NCI-H345 (cell line): ENCODE measurements at places on chromosomes 3 and 15.
A peak's percentile ranks its signal among the peaks of the same experiment; 100 is the strongest.

GRCh38 chr3:160697637-160698380 lies 20.8 kb downstream of the ARL14 start:
- DNase-seq = no peak

DNA sequence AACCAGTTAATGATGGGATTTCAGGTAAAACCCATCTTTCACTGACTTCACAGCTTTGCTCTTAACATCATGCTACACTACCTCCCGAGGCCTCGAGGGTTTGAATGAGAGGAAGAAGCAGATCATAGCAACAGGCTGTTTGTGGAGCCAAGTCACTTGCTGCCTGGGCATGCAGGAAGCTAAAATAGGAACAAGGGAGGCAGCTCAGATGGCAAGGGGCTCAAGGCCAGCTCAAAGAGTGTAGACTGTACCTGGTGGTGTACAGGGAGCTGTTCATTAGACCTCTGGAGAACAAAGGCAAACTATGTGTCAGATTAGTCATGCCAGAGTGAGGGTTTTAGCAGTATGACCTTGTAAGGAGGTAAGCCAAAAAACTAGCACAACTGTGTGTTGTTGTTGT lies 28.8 kb downstream of the ARRDC4 start:
- DNase-seq = no peak

- DNase-seq = no peak
These were observed 13.3 kb downstream of the RAB27A start for GRCh38 chr15:55276324-55276723.

DNA sequence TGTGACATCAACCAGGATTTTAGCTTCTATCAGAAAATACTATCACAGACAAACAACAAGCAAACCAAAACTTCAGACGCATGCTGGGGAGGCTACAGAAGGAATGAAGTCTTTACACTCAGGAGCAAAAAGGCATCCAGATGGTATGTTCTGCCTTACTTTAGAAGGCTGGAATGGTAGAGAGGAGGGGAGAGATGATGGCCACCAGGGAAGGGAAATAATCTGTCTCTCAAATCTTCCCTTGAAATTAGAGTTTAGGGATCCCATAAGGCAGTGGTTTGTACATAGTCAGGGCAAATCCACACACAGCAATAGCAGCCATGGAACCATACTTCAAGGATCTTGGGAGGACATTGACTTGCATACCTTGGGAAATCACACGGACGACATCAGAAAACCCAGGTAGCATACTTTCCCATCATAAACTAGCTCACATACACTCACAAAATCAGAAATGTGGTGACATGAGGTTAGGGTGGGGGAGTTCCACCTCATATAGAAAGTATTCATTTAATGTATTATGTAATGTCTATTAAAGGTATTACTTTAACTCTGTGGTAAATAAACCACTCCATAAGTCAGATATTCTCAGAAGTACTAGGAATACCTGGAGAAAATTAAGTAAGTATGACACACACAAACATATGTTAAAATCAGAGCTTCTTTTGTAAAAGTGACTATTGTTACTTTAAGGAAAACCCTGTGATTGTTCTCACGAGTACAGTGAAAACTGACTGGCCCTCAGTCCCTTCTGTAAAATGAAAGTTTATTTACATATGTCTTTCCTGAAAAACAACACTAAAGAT lies 9.4 kb downstream of the BTLA start:
- DNase-seq = no peak

- DNase-seq = peak; percentile 24
These were observed 13.6 kb downstream of the MRPS25 start for GRCh38 chr3:15051531-15051930.

- DNase-seq = no peak
These were observed 290.5 kb downstream of the RPLP1 start for GRCh38 chr15:69743091-69743490.

DNA sequence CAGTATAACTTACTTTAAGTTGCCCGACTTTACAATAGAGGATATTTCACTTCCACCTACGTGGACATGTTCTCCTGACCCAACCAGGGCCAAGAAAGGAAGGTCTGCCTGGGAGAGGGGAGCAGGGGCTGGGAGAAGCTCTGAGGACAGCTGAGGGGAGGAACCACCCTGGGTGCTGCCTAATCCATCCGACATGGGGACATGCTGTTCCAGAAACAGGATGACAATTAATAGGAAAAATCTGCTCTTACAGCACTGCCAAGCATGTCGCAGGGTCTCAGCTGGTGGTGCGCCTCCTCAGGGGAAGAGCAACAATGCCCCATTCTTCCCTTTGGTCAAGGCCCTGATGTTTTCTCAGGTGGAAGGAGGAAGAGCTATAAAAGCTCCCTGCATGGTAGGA lies 132.3 kb downstream of the NTRK3 start:
- no peak for DNase-seq

- DNase-seq = no peak
These were observed 513.9 kb upstream of the NR2F2 start for GRCh38 chr15:95816591-95816990.

GRCh38 chr15:75425966-75426500 lies 25.5 kb downstream of the SIN3A start:
- no peak for DNase-seq

DNA sequence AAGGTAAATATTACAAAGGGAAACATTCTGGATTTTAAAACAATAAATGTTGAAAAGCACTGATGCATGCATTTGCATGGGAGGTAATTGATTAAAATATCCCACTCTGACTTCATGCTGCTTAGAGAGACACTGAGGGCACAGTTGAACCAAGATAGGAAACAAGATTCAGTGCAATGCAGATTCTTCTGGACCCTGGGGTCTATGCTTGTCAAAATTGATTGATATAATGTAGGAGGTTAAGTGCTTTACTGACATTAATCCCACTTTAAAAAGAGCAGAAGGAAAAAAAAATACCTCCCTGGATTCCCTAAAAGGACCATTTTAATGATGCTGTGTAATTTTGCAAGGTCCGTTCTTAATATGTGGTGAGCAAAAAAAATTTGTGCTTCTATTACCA lies 454.2 kb downstream of the GABRB3 start:
- DNase-seq = no peak

GRCh38 chr3:122745369-122746021 lies 48.1 kb downstream of the HSPBAP1 start:
- DNase-seq = no peak

DNA sequence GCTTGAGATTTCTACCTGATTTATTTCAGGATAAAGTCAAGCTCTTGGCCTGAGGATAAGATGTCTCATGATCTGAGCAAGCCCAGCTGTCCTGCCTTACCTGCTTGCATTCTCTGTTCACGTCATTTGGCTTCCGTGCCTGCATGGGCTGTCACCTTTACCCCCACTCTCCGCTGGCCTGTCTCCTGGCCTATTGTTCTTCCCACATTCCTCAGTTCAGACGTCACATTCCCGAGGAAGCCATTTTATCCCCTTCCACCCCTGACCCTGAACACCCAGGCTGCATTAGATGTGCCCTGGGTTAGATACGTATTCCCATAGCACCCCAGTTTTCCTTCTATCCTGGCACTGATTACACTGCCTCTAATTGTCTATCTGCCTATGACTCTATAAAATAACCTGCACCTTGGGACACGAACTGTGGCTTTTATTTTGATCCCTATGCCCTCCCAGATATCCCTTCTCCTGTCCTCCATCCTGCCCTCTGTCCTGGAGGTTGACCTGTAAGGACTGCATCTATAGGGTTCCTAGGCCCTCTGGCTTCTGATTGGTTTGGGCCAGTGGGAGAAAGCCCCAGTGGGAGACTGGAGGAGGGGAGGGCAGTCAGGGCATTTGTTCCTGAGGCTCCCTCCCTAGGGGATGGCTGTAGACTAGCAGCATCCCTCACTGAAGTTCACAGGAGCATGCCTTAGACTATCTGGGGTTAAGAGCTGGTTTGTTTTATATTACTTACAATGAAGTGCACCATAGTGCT lies 19.2 kb upstream of the UBE2Q2 start:
- DNase-seq = no peak

DNA sequence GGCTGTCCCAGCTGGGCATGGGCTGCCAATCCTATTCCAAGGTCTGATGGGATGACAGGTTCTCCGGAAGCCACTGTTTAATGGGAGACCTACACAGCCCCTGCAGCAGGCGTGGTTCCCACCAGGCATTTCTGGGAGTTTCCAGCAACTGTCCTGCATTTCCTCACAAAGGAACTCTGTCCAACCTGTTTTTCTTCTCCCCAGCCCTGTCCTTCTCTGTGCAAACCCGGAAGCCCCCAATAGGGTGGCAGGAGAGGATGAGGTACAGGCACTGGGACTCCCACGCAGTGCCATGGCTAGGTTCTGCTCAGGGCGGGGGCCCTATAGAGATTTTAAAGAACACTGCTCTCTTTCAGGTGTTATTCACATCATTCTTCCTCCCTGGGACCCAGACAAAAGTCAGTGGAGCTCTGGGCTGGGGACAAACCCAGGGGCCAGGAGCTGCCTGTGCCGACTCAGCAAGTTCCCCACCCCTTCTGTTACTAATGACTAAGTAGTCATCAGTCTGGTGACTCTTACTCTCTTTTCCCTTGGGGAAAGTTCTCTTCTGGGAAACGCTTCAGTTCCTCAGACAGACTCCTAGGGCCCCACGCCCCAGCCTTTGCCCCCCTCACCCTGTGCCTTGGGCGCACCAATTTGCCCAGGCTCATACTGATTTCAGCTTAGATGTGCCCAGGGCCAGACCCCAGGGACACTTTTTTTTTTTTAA lies 97.7 kb downstream of the CD47 start:
- DNase-seq = no peak

DNA sequence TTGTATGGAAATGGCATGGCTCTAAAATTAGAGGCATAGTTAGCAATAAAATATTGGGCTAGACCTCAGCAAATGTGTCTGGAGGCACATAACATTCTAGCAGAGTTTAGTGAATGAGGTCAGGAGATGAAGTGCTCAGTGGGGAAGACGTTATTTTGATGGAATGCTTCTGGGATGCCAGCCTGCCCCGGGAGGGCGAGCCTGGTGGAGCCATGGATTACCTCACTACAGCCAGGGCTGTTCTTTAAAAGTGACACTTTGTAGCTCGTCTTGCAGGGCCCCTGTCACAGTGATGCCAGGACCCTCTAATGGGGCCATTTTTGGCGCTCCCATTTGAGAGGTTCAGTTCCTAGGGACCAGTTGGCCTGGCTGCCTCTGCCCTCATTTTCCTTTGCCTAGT lies 48.5 kb downstream of the PXYLP1 start:
- no peak for DNase-seq

GRCh38 chr3:133293397-133294110 lies 106.3 kb upstream of the BFSP2 start:
- DNase-seq = no peak

- DNase-seq = no peak
These were observed at the start of gene WDR72 for GRCh38 chr15:53759411-53759931. TSS of gene WDR72 (minus strand) at chr15:53759663. CDS start at chr15:53733149, 26,514 bp downstream.

- no peak for DNase-seq
These were observed 244.7 kb upstream of the NR2E3 start for GRCh38 chr15:71565631-71566160.

DNA sequence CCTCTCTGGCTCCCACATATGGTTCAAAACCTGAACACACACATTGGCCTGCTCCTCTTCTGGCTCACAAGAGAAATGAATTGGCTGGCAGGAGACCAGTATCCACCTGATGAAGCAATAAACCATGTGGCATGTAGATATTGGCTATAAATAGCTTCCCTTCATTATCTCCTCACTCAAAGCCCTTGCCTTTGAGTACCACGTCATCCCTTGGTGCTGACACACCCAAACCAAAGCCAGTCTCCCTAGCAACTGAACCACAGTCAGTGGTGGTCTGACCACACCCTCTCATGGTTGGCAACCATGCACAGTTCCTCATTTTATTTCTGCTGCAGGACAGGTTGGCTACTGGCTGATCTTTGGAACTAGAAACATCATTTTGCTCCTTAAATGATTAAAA lies 98.8 kb downstream of the ZNF621 start:
- DNase-seq = no peak

DNA sequence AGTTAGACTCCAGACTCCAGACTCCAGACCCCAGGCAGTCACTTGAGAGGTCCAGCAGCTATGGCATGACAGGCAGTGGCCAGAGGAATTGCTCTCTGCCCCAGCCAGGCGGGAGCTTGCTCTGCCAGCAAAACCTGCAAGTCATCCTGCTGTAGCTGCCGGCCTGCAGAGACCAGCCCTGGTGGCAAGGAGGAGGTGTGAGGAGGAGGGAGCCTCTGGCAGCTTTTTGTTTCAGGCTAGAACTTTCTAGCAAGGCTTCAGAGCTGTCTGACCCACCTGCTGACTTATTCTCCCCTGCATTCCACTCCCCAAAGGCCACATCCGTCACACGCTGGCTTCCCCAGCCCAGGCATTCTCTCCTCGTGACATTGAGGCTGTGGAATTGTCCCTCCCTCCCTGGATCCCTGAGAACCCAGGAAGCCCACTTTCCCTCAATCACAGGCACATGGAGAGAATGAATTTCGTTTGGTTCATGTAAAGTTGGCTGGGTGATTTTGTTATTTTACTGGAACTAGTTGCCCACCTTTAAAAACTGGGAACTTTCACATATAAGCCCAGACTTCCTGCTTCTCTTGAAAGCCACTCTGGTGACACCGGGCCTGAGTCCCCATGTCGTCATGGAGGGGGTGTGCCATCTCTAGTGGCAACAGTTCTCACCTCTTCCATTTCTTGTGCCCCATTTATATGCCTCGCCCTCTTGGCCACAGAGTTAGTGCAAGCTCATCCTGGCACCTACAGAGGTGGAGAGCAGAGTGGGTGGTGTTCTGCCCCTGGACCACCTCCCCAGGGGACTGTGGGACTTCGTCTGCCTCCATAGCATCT lies 82.7 kb downstream of the ABHD5 start:
- DNase-seq = no peak

- no peak for DNase-seq
These were observed 30.0 kb downstream of the SNX33 start for GRCh38 chr15:75677465-75678323.

DNA sequence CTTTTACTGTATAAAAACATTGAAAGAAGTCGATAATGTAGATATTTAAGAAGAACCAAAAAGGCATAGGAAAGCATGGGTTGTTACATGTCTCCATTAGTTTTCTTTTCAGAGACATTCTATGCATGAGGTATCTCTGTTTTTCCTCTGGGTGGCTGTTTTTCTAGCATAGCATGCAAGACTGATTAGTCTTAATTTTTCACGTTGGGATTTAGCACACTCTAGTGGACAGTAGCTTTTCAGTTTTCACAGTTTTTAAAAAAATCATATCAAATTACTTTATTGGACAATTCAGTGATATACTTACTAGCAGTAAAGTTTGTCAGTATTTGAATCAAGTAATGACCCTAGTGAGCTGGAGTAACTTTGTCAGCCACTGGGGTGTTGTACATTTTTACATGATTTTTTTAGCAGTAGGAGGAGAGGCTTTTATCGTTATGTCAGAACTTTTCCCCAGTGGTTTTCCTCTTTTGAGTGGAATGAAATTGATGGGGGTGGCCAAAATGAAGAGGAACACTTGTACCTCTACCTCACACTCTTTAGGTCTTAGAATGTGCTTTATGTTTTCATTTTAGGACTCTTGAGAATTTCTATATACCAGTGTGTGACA lies 57.2 kb downstream of the SEC22A start:
- no peak for DNase-seq

- no peak for DNase-seq
These were observed 44.0 kb downstream of the EIF4E3 start for GRCh38 chr3:71681224-71681668.

- DNase-seq = no peak
These were observed 126.4 kb upstream of the FAM3D start for GRCh38 chr3:58792921-58793451.

- no peak for DNase-seq
These were observed 95.0 kb downstream of the ATG7 start for GRCh38 chr3:11367143-11367693.
